ENCODE measurements at places on chromosomes 4 and X.

GRCh38 chrX:134743091-134743490 lies 84.8 kb upstream of the PLAC1 start:
- no peak for DNase-seq

DNA sequence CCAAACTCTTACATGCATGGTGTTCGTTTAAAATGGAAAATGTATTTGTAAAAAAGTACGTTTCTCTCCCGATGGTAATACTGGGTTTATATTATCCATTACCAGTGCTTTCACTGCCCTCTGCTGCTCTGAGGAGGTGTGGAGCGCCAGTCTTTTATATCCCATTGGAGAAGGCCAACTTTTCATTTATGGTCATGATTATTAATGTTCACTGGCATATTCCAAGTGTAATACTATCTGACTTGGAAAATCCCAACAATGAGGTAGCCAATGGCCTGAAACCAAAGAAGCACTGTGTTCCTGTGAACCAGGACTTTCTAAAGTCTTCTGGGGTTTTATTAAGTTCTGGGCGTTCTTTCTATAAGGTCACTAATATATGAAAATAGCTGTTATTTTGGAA lies 80.7 kb downstream of the SYNPO2 start:
- no peak for DNase-seq

DNA sequence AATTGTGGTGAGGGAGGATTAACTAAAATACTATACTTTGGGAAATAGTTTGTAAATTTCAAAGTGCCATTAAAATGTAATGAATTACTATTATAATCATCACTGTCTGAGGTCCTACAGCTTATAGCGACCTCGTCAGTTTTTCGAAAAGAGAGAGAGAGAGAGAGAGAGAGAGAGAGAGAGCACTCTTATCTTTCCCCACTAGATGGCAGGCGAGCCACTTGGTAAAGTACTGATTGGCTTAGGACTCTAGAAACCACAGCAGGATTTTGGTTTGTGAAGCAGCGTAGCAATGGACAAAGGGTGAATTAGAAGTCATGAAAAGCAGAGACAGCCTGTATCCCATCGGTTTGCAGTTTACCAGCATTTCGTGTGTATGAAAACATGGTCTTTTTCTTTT lies 52.5 kb downstream of the LINC00632 start:
- DNase-seq = no peak

- DNase-seq = no peak
Measured at GRCh38 chr4:151841107-151841506, 80.3 kb upstream of the GATB start.

- no peak for DNase-seq
Measured at GRCh38 chr4:3864742-3865721, 98.8 kb downstream of the ADRA2C start.

DNA sequence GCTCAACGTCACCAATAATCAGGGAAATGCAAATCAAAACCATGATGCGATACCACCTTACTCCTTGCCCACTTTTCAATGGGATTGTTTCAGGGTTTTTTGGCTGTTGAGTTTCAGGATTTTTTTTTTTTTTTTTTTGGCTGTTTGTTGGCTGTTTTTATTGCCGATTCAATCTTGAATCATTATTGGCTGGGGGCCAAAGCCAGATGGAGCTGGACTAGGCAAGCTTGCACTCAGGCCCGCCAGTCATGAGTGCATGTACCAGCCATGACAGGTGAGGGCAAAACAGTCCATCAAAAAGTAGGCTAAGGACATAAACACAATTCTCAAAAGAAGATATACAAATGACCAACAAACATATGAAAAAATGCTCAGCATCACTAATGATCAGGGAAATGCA lies 13.3 kb downstream of the YIPF7 start:
- no peak for DNase-seq

- no peak for DNase-seq
Measured at GRCh38 chrX:67342138-67342537, 201.7 kb upstream of the AR start.

DNA sequence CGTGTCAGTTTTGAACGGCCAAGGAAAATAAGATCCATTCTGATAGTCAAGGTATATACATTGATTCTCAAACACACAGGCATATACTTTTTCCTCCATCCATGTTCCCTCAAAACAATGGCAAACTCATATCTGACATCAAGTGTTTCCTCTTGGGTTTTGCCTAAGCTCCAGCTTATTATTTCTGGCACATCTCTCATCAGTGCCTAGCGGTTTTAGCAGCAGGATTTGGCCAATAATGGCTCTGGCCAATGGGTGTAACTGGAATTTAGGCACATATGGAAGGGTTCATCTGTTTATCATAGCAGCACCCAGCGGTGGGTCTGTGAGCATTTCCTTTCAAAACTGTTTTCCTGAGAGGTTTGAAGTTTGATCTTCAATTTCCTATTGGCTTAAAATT lies 161.6 kb upstream of the TLL1 start:
- no peak for DNase-seq

- no peak for DNase-seq
Measured at GRCh38 chr4:142416711-142417275, 429.3 kb downstream of the INPP4B start.

DNA sequence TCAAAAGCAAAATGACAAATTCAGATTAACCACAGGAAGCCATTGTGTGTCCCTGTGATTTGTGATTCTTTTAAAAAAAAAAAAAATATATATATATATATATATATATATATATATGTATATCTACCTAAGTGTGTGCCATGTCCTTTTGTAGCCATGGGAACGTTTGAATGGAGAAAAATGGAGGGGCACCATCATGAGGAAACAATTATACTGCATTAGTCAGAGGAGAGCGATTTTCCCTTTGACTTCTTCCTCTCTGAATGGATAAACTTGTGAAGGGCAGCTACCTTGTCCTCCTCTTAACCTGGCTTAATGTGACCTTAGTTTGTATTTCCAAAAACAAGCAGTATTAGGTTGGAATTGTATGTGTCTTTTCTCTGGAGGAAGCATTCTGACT lies 23.3 kb upstream of the CBLL2 start:
- no peak for DNase-seq

DNA sequence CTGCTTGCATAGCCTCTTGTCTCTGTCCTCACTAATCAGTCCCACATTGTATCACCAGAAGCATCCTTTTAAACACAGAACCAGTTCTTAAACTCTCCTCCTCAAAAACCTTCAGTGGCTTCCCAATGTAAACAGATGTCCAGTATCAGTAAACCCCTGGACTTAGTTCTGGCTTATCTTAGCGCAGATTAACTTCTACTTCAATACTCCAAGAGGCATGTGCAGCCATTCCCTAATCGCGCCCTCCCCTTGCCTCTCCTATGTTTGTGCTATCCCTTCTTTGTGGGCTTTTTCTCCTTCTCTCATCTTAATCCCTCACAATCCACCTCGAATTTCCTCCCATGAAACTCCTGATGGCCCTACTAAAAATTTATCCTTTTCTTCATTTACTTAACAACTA lies 193.8 kb downstream of the FBXO8 start:
- DNase-seq = no peak

- DNase-seq = no peak
Measured at GRCh38 chr4:8149664-8150063, 8.9 kb downstream of the ABLIM2 start.

GRCh38 chr4:168836490-168836889 lies 173.6 kb downstream of the CBR4 start:
- no peak for DNase-seq

GRCh38 chr4:100591161-100591876 lies 73.5 kb upstream of the EMCN start:
- DNase-seq = no peak

- no peak for DNase-seq
Measured at GRCh38 chr4:10130178-10130888, 13.7 kb upstream of the WDR1 start.

GRCh38 chr4:55530691-55531090 lies 16.0 kb downstream of the CLOCK start:
- no peak for DNase-seq

DNA sequence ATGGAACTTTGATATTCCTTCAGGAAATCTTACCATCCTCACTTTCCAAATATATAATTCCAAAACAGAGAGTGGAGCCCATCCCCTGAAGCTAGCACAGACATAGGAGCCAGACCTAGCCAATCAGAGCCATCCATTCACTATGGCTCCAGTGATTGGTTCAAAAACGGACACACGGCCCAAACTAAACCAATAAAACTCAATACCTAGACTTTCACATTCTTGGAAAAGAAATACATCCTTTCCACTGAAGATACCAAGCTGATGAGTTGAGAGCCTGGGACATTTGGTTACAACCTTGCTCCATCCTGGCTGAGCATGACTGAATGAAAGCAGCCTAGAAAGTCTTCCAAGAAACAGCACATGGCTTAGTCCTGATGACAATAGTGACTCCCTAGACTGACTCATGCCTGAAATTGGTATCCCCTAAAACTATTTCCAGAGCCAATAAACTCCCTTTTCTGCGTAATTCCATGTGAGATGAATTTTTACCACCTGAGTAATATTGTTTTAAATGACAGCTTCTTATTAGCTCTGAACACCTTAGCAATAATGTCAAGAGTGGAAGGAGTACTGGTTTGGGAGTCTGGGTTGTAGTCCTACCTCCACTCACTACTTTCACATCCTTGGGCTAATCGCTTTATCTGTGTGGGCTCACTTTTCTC lies 189.6 kb upstream of the LNX1 start:
- no peak for DNase-seq

DNA sequence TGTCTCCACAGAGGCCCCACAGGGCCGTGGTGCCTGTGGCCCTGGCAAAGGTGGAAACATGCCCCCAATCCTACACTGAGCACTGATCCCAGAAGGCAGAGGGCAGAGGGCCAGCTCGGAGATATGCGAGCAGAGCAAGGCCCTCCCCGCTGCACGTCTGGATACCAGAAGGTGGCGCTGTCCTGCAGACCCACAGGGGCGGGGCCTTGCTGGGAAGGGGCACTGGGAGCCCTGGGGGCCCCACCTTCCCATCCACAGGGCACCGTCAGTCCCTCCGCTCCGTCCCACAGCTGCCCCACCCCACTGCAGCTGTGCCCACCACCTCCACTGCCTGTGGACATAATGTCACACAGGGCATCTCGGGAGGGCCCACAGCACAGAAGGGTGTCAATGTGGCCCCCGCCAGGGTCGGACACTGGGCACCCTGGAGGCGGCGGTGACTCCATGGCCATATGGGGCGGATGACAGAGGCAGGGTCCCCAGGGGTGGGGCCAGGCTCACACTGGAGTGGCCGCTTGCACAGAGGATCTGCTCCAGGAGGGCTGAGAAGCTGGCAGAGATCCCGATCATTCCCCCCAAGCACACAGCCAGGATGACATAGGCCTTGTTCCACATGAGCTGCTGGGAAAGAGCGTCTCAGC lies 4.8 kb downstream of the SLC49A3 start:
- no peak for DNase-seq

DNA sequence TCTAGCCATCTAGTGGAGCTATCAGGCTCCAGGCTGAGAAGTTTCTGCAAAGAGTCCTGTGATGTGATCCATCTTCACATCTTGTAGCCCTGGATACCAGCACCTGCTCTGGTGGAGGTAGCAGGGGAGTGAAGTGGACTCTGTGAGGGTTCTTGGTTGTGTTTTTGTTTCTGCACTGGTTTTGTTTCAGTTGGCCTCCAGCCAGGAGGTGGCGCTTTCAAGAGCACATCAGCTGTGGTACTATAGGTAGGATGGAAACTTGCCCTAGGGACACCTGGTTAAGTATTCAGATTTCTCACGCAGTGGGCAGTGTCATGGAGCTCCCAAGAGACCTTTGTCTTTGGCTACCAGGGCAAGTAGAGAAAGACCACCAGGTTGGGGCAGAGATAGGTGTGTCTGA lies 257.5 kb upstream of the SLC7A11 start:
- no peak for DNase-seq

DNA sequence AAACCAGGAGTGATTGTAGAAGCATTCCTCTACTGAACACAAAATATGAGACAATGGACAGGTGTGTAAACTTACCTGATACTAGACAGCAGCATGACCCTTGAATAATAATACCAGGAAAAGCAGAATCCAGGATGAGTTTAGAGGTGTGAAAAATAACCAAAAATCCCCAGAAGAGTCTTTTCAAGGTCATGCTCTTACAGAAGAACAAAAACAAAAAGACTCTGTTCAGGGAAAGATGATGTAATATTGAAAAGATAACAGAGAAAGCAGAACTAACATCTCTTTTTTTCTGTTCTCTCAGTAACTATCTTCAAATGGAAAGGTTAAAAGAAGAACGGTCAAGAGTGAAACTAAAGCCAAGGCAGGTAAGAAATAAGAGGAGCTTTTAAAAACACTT lies 14.0 kb upstream of the ARHGAP10 start:
- no peak for DNase-seq

DNA sequence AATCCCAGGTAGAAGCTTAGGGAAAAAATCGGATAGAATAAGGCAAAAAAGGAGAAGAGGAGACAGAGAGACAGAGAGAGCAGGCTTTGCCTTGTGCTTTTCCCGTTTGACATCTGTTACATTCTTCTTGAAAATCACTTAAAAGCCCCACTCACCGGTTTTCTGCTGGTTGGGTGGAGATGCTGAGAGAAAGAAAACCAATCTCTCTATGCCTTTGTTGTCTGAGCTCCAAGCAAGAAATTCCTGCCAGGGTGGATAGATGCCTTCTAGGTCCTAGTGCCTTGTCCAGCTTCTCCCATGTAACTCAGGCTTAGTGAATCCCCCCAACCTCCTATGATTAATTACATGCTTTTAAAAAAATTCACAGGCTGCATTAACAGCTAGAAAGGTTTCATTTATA lies at the start of gene DCX:
Gene DCX, minus strand, starts transcription at position 210 of the 400 bp plus-strand sequence. CDS start 1,794 bp downstream, outside the sequence.
- no peak for DNase-seq

GRCh38 chrX:29295987-29296680 lies 708.9 kb downstream of the IL1RAPL1 start:
- no peak for DNase-seq

GRCh38 chr4:92241094-92241493 lies 62.7 kb upstream of the GRID2 start:
- DNase-seq = no peak

DNA sequence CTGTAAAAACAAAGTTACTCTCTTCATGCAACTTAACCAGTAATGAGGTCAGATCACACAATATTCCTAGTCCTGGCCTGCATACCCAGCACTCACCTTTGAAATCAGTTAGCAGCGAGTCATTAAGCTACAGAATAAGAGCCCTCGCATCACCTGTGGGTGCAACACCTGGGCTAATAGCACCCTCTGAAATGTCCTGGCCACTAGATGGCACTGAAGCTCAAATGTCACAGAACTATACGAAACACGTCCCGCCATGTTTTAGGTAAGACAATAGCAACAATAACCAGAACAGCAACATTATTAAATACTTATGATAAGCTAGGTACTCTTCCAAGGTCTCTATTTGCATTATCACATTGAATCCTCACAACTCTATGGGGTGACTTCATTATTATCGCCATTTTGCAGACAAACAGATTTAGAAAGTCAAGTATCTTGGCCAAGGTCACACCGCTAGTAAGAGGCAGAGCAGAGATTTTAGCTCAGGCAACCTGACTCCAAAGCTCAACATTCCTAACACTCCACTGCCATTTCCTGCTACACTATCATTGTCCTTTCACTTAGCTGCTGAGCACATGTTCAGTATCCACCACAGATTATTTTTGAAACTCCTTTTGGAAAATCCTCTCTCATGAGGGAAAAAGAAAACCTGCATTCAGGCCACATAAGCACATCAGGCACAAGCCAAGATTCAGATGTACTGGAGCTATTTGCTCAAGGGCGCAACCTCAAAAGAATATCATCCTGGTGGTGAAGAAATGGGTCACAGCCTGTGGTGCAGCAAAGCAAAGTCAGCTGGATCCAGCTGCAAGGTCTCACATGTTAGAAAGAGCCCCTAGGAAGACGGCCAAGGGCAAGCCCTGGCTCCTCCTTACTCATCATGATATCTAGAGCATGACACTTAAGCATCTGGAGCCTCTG lies 59.5 kb upstream of the KDR start:
- DNase-seq = no peak

Measured in stimulated activated CD4-positive, alpha-beta T cell treated with anti-CD3 and anti-CD28 coated beads, Interleukin-12 subunit alpha, Interleukin-12 subunit beta, amount 100 ng/mL, for 4 hours (primary cell).